CD4-positive, alpha-beta T cell treated with Interleukin-17A for 1 hour (primary cell): ENCODE measurements at places on chromosomes 5 and 9.

DNA sequence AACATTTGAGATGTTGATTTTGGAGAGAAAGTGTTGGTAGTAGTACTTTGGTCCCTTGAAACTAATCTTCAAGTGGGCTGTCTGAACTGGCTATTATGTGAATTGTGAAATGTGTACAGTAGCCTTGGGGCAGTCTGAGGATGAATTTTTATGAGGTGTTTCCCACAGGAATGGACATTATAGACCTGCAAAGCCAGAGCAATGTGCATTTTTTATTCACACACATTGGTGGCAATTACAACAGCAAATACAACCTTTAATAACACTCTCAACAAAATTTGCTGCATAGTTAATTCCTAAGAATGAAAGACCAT, 147.0 kb downstream of the PAM start:
- DNase-seq, result no peak

- DNase-seq, result no peak
These were observed 678 bp downstream of the GBA2 start for GRCh38 chr9:35748242-35748857.

- no peak for DNase-seq
These were observed 23.0 kb downstream of the NREP start for GRCh38 chr5:111734013-111734412.

DNA sequence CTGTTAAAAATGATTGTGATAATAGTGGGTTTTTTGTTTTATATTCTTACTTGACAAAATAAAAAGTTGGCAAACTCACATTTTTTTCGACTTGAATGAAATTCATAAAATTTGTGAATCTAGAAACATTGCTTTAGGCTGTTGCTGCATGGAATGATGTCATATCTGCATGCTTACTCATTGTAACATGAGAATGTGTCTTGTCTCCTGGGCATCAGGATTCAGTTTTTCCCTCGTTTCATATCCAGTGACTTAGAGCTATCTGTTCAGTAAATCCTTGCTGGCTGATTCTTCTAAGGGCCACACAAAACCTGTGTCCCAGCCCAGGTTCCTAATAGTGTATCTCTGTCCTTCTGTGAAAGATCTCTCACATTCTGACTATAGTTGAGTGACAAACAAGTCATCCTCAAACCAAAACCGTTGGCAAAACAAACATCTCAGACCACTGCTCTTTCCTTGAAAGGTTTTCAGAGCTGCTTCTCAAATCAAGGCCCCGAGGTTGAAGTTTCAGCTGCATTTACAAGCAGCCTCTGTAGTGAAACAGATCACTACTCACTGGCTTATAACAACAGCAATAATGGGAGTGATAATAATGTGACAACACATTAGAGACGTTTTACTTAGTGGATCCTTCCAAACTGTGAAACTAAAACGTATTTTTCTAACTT, 95.0 kb downstream of the NPR3 start:
- DNase-seq, result no peak

- peak; percentile 8 for DNase-seq
These were observed 137.8 kb downstream of the GADD45G start for GRCh38 chr9:89742660-89743059.

DNA sequence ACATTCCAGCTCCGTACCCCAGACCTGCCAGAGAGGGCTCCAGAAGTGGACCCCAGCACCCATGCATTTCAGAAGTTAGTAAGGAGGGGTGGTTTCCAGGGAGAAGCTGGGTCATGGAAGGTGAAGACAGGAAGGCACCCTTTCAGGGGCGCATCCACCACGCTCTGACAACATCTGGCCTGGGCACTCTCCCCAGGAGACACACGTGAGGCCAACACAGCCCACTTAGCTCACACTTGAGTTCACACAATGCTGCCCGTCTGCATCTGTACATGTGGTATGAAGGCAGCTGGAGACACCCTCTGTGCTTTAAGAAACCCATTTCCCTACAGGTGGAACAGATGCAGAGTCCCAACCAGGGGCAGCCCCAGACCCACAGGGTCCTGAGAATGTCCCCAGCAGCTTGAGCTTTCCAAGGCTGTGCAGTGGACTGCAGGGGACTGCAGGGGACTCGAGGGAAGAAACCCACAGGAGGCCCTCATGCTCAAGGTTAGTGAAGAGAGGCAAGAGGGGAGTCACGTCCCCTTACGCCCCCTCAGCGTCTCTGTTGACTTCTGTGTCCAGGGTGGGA, 326.8 kb upstream of the IRX1 start:
- DNase-seq, result no peak

- DNase-seq, result no peak
These were observed 37.9 kb upstream of the OCLN start for GRCh38 chr5:69454460-69455249.

- DNase-seq, result no peak
These were observed 104.2 kb upstream of the MARCHF11 start for GRCh38 chr5:16283791-16284190.

GRCh38 chr5:86646671-86647070, 28.9 kb downstream of the COX7C start:
- DNase-seq, result no peak

DNA sequence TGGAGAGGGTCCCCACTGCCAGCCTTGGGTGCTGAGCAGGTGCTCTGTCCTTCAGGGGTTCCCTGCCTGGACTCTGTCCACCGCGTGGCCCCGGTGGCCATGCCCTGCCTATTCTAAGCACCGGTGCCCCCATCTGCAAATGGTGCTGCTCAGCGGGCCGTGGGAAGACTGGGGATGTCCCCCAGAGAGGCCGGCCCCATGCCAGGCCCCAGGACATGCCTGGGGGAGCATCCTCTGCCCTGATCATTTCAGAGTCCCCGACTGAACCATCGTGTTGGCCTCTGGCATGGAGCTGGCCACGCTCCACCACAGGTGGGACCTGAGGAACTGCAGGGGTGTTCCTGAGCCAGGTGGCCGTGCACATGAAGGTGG, 64.7 kb downstream of the RXRA start:
- DNase-seq, result no peak

DNA sequence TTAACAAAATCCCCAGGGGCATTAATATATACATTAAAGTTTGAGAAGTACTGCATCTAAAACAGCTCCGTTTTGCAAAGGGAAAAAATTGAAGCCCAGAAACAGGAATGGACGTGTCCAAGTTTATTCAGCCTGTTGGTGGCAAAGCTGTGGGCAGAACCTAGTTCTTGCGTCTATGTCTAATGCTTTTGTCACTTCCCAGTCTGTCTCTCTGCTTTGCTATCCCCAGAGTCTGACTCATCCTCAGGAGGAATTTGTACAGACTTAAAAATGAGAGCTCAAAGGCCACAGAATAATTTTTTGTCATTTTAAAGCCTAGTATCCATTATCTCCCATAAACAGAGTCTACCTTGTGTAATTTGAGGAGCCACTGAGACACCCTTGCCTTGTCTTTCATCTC, 330.9 kb upstream of the GRIA1 start:
- DNase-seq, result no peak

- DNase-seq, result no peak
These were observed 105.2 kb downstream of the RASEF start for GRCh38 chr9:82957529-82958379.

GRCh38 chr9:94181408-94182181, 77.5 kb upstream of the ZNF169 start:
- no peak for DNase-seq

- DNase-seq, result no peak
These were observed 9.9 kb upstream of the PLEKHG4B start for GRCh38 chr5:82097-82496.

DNA sequence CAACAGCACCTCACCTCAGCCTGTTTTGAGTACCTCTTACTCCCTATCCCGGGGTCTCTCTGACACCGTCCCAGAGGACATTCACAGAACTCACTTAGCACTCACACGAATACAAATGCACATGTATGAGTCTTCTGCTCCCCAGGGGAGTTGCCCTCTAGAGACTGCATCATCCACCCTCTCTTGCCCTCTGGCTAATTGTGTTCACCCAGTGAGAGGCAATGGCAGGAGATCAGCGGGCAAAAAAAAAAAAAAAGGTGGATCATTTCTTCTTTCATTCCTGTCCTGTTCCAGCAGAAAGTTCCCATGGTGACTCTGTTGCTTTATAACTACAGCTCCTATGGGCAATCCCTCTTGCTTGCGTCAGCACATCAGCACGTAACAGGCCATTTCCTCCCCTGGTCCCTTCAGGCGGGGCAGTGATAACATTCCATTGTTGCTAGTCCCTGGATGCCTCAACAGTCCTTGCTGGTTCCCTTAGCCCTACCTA, 23.5 kb upstream of the SNX2 start:
- no peak for DNase-seq

GRCh38 chr5:173858670-173859407, 29.3 kb upstream of the CPEB4 start:
- no peak for DNase-seq

GRCh38 chr9:123312306-123312877, 43.6 kb upstream of the CRB2 start:
- DNase-seq, result no peak

- no peak for DNase-seq
These were observed 35.3 kb downstream of the ZDHHC11B start for GRCh38 chr5:749101-749670.

DNA sequence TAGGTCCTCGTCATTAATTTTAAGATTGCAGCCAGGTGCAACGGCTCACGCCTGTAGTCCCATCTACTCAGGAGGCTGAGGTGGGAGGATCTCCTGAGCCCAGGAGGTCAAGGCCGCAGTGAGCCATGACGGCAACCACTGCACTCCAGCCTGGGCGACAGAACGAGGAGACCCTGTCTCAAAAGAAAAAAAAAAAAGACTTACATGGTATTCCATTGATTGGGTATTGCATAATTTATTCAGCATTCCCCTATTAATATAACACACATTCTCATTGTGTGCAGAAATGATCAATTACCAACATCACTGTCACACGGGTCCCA, 62.9 kb downstream of the DUSP1 start:
- DNase-seq, result no peak

- no peak for DNase-seq
These were observed 4.5 kb downstream of the CORO2A start for GRCh38 chr9:98187926-98188325.
